ENCODE measurements at places on chromosomes 1 and 21.

DNA sequence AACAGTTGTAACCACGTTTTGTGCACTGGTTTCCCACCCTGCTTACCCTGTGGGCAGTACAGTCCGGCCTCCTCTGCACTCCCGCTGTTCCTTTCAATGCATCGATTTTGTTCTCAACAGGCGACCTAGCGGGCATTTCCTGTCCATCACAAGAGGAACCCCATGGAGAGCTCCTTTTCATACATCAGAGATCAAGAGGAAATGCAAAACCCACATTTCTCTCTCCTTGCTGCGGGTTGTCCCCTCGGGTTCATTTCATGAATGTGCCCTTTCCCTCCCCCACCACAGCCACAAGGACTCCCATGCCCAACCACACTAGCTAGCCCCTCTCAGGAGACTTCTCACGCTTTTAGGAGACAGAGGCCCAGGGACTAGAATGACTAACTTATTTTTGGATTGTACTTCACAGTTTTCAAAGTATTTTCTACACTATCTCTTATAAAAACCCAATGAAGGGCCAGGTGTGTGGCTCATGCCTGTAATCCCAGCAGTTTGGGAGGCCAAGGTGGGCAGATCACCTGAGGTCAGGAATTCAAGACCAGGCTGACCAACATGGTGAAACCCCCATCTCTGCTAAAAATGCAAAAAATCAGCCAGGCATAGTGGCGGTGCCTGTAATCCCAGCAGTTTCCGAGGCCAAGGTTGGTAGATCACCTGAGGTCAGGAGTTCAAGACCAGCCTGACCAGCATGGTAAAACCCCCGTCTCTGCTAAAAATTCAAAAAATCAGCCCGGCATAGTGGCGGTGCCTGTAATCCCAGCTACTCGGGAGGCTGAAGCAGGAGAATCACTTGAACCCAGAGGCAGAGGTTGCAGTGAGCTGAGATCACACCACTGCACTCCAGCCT, 18.4 kb downstream of the ATP1A4 start:
- DNase-seq = no peak

DNA sequence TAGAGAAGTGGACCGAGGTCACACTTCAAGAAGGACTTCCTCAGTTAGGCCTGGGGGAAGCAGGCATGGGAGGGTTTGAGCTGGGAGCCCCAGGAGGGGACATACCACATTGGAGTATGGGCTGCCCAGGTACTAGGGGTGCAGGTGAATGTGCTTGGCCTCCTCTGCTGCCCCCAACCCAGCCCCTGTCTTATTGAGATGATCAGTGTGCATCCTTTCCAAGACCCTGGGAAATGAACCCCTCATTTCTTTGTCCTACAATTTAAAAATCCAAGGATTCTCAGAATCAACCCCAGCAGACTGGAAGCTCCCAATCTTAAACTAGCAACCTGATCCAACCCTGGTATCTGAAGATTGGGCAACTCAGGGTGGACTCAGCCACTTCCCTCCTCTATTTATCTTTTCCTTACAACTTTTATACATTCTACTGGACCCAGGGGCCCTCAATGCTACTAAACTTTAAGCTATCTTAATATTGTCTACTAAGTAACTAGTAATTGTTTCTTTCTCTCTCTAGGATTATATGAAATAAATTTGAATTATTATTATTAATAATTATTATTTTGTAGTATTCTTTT, 9.1 kb downstream of the MEX3A start:
- DNase-seq = no peak

DNA sequence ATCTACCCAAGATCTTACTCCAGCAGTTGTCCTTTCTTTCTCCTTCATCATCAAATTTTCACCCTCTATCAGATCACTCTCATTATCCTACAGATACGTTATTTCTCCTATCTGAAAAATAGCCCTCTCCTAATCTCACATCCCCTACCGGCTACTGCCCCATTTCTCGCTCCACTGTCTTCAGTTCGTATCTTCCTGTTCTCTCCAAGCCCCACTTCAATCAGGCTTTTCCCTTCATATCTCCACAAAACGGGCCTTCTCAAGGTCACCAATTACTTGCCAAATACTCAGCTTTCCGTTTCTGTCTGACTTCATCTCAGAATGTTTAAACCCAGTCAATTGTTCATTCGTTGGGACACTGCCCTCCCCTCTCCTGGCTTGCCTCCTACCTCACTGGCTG, 32.4 kb downstream of the SLC30A1 start:
- no peak for DNase-seq

GRCh38 chr1:39648496-39648895, 9.1 kb upstream of the HEYL start:
- DNase-seq = no peak

DNA sequence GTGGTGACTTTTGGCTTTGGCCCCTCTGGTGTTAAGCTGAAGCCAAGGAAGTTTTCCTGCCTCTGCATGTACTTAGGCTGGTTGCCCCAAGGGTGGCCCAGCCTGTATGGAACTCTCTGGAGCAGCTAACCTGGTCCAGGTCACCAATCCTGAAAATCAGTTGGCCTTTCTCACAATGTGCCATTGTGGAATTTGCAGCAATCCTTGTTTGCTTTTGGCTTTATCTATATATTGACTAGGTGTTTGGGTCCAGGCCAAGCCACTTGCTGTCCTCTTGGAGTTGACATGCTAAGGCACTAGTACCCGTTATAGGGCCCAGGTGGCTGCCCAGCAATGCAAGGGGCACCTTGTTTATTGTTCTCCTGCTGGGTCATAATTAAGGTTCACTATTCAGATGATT, 124.6 kb downstream of the CAMTA1 start:
- no peak for DNase-seq

- DNase-seq = no peak
These were observed 5.3 kb downstream of the KTI12 start for GRCh38 chr1:52028328-52028727.

- no peak for DNase-seq
These were observed 10.0 kb upstream of the MCOLN3 start for GRCh38 chr1:85058311-85058710.

GRCh38 chr21:38080888-38081287, 164.6 kb upstream of the KCNJ6 start:
- DNase-seq = no peak

- no peak for DNase-seq
These were observed 9.0 kb upstream of the SMIM1 start for GRCh38 chr1:3763351-3764125.

DNA sequence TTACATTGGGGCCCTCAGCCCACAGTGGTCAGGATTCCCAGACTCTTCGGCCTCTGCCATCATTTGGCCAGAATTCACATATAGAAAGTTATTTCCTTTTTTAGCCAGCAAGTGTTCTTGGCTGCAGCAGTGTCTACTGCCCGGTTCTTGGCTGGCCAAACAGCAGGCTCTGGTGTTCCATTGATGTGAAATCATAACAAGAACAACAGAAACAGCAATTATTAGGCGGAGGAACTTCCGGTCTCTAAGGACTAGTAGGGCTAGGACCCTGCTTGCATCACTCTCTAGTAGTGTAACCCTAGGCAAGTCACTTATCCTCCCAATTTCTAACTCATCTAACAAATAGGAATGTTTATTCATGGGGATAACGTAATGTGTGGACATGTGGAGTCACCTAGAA, 8.7 kb upstream of the GJA5 start:
- no peak for DNase-seq
